AG08396 (cell line): ENCODE measurements at places on chromosomes 12 and 14.

DNA sequence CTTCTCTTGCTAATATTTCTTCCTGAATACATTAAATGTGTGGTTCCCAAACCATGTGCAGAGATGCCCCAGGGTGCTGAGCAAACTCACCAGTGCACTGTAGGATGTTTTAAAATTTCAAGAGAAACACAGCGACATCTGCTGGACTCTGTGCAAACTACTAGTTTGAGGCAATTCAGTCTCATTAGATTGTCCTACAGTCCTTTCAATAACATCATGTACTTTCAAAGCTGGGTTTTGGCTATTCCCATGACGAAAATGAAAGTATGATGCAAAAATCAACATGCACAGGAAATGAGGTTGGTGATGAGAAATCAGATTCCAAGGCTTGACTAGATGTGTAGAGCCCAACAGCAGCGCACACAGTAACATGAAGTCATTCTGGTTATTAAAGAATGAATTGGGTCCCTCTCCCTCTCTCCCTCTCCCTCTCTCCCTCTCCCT is 66.3 kb downstream of the CLIP1 start:
- peak; percentile 64 for DNase-seq

GRCh38 chr14:68380329-68380741 is 412.5 kb downstream of the ZFP36L1 start:
- DNase-seq, result no peak

- DNase-seq, result no peak
Observed at GRCh38 chr12:4039931-4040330, 166.7 kb upstream of the PARP11 start.

DNA sequence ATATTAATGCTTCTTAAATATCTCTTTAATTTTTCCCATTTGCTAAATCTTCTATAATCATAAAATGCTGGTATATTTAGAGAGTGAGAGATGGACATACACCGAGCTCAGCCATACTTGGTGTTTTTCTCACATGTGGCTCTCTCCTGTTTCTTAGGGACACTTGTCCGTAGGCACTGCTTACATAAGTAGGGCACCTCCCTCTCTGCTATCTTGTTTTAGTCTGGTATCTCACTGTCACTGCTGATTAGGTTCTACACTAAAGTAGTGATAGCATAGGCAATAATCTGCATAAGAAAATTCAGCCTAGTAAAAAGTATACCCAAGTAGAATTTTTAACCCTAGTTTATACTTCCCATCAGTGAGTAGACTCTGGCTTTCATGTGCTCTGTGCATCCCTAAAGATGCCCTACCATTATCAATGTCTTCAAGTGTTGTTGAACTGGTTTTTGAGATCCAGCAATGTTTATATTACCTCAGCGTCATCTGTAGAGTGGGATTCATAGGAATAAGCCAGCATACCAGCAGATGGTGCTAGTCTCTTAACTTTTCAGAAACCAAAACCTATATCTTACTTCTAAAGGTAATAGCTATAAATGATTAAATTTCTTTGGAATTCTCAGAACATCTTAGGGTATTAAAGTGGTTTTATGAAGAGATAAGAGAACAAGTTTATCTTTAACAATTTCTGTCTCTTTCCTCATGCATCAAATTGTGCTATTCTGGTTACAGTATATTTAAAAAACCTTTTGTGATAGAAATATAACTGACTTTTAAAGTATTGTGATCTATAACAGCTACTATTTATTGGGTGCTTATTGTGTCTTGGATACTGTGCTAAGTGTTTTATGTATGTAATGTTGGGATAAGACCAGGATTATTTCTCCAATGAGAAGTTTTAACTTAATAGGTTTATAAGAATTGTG is 32.9 kb downstream of the ARID2 start:
- peak; percentile 29 for DNase-seq

DNA sequence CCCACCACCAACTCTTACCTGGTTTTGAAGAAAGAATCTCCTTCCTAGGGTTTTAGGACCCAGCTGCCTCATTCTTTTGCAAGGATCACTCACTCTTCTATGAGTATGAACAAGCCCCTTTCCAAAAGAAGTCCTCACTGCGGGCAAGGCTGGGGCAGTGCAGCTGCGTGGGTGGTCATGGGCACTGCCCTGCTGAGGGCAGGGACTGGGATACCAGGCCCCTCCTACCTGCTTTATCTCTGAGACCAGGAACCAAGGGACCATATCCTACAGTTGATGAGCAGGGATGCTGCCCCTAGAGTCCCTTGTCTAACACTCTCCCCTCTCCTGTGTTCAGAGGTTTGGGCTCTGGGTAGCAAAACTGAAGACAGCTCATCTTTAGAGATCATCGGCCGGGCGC is 20.5 kb downstream of the HPD start:
- DNase-seq, result no peak

- DNase-seq, result no peak
Observed at GRCh38 chr14:65415613-65416012, 3.1 kb downstream of the FUT8 start.

- no peak for DNase-seq
Observed at GRCh38 chr14:105208738-105209075, 27.6 kb upstream of the NUDT14 start.

- DNase-seq, result no peak
Observed at GRCh38 chr12:131773582-131774221, 54.5 kb upstream of the MMP17 start.

GRCh38 chr12:44154128-44154527 is 318.2 kb downstream of the TMEM117 start:
- peak; percentile 10 for DNase-seq

GRCh38 chr12:69388371-69388770 is 28.8 kb downstream of the YEATS4 start:
- DNase-seq, result peak; percentile 15

DNA sequence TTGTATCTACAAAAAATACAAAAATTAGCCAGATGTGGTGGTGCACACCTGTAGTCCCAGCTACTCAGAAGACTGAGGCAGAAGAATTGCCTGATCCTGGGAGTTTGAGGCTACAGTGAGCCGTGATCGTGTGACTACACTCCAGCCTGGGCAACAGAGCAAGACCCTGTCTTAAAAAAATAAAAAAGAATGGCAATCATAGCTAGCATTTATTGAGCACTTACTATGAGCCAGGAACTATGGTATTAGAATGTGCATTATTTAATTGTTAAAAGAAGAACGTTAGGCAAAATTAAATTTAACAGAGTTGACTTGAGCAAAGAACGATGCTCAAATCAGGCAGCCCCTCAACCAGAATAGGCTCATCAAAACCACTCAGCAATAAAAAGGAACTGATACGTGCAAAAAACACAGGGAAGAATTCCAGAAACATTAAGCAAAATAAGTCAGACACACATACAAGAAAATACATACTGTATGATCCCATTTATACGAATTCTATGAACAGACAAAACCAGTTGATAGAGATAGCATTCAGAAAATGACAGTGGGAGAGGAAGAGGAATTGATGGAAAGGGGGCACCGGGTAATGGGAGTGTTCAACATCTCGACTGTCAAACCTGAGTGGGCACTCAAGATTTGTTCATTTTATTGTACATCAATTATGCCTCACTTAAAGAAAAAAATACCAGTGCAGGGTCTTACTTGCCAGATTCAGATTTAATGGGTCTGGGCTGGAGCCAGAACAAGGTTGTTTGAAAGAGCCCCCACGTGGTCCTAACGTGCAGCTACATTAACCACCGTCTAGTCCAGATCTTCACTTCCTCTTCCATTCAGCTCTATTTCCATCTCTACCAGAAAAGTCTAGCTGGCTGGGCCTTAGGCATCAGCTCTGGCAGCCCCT is 8.0 kb downstream of the SCNN1A start:
- no peak for DNase-seq

- no peak for DNase-seq
Observed at GRCh38 chr12:110670161-110670701, 18.7 kb downstream of the HVCN1 start.

DNA sequence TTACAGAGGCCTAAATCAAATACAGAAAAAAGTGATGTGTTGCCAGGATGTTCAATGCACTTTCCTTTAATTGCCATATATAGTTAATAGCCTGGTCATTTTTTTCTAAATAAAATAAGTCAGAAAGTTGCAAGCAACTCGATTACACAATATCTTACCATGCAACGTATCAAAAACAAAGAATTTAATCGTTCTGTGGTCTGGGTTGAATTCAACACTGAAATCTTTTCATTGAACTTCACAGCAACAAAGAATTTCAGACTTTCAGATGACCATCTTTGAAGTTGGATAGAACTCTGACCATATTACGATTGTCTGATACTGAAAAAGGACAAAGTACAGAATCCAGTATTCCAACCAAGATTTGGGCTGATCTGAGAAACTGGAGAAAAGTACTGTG is 231.9 kb downstream of the SLC25A21 start:
- no peak for DNase-seq

- no peak for DNase-seq
Observed at GRCh38 chr12:104181313-104181712, 34.3 kb upstream of the TXNRD1 start.

GRCh38 chr12:39923364-39923763 is 182.5 kb downstream of the SLC2A13 start:
- no peak for DNase-seq

GRCh38 chr12:115752913-115753726 is 524.4 kb downstream of the MED13L start:
- DNase-seq, result peak; percentile 72

DNA sequence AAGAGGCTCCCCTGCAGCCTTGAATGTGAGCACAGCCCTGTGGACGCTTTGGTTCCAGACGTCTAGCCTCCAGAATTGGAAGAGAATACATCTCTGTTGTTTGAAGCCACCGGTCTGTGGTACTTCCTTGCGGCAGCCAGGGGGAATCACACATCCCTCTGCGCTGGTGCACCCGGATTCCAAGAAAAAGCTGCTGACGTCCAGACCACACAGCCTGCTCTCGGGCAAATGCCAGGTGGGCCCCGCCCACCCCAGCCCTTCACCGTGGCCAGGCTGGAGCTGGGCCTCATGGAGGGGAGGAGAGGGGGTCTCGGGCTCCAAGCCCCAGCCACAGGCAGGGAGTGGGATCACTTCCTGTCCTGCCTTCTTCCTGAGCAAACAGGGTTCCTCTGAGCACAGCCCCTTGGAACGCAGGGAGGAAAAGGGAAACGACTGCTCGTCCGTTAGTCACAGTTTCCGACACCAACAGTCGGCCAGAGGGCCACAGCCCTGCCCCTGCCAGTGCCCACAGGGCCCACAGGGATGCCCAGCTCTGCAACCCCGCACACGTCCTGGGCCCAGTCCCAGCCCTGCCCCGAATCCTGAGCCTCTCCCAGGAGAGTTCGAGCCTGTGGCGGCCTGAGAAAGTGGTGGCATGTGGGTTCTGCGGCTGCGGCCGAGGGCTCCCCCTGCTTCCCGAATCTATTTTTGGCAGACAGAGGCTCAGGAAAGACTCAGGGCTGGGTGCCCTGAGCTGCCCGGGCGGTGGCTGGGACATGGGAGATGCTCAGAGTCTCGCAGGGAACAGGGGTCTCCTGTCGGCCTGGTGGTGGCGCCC is 85.3 kb downstream of the RFLNA start:
- peak; percentile 87 for DNase-seq

GRCh38 chr14:86203843-86204242 is 673.9 kb downstream of the FLRT2 start:
- no peak for DNase-seq

DNA sequence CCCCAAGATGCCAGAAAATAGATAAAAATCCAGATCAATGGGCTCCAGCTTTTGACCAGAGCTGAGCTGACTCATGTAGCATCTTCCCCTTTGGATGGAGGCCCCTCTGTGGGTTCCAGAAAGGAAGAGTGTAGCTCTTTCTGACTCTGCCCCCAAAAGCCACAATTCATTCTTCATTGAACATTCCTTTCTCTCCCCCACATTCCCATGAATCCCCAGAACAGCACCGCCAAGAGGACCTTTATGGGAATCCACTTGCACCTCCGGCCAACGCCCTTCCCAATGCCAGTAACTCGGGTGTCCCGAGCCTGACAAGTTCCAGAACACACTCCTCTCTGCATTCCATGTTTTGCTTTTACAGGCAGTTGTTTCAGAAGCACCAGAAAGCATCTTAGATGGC is 210.6 kb upstream of the DIO3 start:
- DNase-seq, result no peak

DNA sequence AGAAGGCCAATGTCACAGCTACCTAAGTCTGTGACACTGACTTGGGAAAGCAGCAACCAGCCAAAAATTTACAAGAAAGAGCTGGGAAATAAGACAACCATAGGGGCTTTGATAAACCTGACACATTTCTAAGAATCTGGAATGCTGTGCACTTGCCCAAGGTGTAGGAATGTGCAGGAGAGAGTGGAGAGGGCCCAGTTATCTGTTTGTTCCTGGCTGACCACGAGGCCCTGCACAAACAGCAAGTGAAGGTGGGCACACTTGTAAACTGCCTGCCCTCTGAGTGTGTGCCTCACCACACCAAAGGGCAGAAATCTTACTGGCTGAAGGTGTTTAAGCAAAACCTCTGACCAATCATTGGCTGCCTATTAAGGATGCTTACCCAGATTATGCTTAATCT is 27.3 kb downstream of the DLK1 start:
- DNase-seq, result no peak

DNA sequence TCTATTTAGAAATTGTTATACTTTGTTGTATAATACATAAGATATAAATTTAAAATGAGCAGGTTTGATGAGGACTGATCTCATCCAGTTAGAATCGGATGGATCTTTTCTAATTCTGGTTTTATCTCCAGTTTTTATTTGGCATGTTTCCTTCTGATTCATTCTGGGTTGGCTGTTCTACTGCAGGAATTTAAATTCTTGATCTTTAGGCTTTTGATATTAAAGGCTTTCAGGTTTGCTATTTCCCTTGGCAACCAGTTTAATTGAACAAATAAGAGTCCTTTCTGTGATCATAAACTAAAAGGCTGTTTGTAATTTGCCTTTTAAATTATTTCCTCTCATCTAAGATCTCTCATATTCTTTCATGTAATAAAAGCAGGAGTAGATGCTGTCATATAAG is 83.4 kb downstream of the PDE6H start:
- no peak for DNase-seq

DNA sequence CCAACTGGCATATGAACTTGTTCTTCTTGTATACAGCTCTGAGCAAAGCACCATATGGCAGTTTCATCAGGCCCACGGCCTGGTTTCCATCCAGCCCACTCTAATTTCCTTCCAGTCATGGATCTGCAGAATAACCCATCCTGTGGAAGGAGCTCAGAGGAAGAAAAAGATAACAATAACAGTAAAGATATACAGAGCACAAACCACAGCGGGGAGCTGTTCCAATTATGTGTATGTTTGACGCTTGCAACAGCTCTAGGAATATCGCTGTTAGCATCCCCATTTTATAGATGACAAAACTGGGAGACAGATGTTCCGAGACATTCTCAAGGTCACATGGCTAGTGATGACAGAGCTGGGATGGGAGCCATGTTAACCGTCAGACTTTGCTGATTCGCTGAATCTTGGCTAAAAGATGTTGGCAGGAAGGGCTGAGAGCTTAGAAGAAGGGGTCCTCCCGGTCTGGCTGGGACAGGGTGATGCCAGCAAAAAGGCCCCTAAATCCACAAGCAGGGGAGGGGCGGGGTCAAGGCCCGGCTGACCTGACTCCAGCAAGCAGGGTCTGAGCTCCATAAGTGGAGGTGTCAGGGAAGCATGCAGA is 34.4 kb upstream of the CIPC start:
- no peak for DNase-seq

GRCh38 chr12:111196532-111196931 is 172.4 kb downstream of the PHETA1 start:
- DNase-seq, result no peak
